ENCODE measurements at places on chromosomes 16 and 17.

GRCh38 chr17:81167194-81167524 lies 1.1 kb upstream of the AATK start:
- DNase-seq, result no peak

DNA sequence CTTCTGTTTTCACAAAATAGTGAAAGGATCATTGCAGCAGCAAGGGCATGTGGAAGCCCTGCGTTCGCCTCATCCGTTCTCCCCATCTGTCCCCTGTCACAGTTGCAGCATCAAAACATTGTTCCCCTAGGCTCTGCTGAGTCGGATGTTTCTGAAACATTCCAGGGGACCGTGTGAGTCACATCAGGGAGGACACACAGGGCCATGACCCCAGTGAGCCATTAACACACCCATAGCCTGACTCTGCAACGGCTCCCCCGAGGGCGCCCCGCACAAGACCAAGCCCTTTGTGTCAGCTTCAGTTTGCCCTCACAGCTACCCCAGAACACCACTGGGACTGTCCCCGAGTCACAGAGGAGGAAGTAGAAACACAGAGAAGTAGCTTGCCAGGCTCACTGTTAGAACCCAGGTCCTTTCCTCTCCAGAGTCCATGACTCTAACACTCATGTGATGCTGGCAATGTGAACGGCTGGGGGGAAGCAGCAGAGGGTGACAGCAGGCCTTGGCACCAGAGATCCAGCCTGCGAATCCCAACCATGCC lies 63.3 kb upstream of the HSBP1 start:
- DNase-seq, result no peak

DNA sequence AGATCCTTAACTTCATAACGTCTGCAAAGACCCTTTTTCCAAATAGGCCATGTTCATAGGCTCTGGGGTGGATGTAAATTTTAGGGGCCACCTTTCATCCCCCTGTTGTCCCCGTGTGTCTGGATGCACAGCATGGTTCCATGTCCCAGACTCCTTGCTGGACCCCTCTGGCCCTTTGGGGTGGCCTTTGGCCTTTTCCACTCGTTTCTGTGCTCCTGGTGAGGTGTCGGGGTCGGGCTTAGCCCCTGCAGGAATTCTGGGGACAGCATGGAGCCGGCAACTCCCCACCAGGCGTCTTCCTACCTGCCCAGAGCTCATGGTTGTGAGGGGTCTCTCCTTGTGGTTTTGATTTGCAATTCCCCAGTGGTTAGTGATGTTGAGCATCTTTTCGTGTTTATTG lies 183.5 kb downstream of the SEC14L1 start:
- DNase-seq, result no peak

GRCh38 chr16:53821957-53822625 lies 118.1 kb downstream of the FTO start:
- DNase-seq, result no peak

DNA sequence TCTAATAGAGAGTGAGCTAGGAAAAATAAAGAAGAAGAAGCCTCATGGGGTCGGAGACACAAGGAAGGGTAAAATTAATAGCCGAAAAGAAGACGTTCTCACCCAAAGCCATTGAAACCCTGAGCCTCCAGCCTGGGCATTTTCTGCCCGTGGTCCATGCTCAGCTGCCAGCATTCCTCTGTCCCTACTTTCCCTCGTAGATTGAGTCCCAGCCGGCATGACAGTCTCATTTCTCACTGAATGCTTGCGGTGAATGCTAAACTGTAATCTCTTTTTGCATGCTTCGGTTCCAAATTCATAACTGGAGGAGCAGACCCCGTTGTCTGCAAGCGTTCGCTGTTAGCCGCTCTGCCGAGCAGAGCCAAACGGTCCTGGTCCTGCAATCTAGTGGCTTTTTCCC lies 54.0 kb upstream of the COX10 start:
- no peak for DNase-seq

- no peak for DNase-seq
These were observed 18.7 kb upstream of the RBFOX3 start for GRCh38 chr17:79629548-79630049.

- no peak for DNase-seq
These were observed 34.8 kb downstream of the C17orf67 start for GRCh38 chr17:56798916-56799315.

GRCh38 chr16:1288813-1289476 lies 20.5 kb upstream of the UBE2I start:
- DNase-seq, result no peak

DNA sequence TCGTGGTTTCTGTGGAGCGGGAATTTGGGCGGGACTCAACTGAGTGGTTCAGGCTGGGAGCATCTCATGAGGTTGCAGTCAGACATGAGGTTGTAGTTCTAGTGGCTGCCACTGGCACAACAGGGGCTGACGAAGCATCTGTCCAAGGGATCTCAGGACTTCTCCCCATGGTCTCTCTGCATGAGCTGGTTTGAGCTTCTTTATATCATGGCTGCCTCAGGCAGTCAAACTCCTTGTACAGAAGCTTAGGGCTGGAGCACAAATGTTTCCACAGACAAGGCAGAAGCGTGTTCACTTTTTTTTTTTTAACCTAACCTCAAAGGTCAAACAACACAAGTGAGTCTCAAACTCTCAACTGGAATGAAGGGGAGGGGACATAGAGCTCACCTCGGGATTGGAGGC lies 243.3 kb downstream of the MSI2 start:
- no peak for DNase-seq

GRCh38 chr17:78281249-78281845 lies 49.9 kb downstream of the TMEM235 start:
- DNase-seq, result no peak

- DNase-seq, result no peak
These were observed 140.2 kb downstream of the TMEM132E start for GRCh38 chr17:34719569-34719968.
